Stimulated activated CD8-positive, alpha-beta memory T cell treated with anti-CD3 and anti-CD28 coated beads, Interleukin-7, amount 100 ng/mL, for 1 hour (primary cell): ENCODE measurements at places on chromosomes 7 and 10.

DNA sequence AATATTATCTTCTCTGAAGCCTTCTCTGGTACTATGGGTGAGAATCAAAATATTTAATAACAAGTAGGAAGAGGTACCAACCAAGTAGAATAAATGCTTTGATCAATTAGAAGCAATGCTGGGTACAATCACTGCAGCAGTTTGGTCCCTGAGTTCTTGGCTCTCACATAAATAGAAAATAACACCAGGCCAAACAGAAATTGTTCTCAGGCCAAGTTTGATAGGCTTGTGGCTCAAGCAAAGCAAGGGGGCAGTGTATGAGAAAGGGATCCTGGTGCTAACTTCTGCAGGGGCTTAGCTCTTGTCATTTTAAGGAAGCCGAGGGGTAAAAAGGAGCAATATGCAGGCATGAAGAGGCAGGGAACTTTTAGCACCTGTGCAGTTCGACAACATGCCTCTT is 146.8 kb upstream of the TMEM229A start:
- no peak for DNase-seq

GRCh38 chr7:158296798-158297104 is 290.9 kb downstream of the PTPRN2 start:
- no peak for DNase-seq

GRCh38 chr7:143252006-143252405 is 11.2 kb upstream of the GSTK1 start:
- DNase-seq: no peak

DNA sequence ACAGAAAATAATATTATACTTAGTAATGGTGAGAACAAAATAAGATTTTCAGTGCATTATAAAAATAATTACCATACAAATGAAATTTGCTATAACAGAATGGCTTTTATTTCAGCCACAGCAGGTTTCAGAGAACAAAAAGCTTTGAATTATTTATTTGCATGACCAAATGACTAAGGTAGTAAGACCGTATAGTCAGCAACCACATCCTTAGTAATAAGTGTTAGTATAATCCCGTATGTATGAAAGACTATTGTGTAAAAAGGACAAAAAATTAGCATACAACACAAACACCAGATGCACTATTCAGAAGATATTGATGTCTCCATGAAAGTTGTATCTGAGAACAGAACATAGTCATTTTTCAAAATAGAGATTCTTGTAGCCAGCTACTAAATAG is 12.2 kb downstream of the PDZD8 start:
- no peak for DNase-seq

DNA sequence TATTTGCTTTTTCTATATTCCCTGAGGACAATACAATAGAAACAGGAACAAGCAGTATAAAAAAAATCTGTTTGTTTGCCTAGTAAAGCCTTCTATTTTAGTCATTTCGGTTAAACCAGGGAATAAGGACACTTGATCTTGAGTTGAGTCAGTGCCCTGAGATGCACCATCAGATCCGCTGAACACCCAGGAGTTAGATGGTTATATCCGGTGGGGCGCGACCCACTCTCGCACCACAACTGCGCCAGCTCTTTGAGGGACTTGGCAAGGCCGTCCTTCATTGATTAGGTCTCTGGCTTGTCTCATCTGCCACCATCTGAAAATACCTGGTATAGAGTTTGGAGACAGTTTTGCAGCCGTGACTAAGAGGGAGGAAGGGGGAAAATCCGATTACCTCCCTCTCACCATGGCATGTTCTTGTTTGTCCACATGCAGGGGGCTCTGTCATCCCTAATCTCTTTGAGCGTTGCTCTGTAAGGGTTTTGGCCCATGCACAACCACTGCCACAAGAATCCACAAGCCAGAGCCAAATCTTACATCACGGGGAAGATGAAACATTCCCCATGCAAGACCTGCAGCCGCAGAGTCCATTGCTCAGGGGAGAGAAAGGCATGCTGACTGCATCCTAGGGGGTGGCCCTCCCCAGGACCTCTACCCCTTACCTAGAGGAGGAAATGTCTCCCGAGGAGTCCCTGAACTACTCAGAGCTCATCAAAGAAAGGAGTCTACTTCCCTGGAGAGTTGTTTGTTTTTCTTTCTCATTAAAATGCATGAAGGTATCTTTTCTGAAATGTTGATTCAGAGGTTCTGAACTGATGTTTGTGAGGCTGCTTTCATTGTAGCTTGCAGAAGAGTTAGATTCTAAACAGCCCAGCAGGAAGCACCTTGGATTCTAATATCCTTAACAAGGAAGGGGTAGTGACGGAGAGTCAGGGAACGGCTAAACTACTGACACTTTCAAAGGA is 101.6 kb upstream of the FAM171A1 start:
- DNase-seq: no peak

DNA sequence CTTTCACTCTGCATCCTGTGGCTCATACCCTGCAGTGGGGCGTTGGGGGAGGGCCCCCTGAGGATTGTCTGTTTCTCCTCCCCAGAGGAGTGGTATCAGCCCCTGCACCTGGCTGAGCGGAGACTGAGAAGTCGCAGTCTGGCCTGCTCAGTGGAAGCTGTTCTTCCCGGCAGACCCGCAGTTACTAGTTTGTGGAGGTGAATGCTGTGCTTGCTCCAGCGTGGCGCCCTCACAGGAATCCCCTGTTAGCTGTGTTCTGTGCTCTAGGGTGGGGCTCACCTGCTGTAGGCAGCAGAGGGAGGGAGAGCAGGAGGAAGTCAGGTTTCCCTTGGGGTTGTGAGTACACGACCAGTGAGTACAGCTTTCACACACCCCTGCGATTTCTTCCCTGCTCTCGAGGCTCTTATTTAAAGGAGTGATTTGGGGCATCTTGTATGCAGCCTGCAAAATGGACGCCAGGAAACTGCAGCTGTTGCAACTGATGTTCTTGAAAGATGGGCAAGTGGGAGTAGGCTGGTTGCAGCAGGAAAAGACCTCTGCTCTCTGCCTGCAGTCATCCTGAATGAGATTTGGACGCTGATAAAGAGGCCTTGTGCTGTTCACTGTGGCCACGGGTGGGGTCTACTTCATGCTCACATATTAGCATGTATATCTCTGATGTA is 66.4 kb downstream of the HK1 start:
- DNase-seq: no peak

- no peak for DNase-seq
Observed at GRCh38 chr7:155395176-155395797, 62.6 kb upstream of the EN2 start.

GRCh38 chr7:89001306-89001705 is 205.8 kb upstream of the TEX47 start:
- DNase-seq: no peak

- no peak for DNase-seq
Observed at GRCh38 chr7:132614428-132615318, 38.4 kb upstream of the PLXNA4 start.

DNA sequence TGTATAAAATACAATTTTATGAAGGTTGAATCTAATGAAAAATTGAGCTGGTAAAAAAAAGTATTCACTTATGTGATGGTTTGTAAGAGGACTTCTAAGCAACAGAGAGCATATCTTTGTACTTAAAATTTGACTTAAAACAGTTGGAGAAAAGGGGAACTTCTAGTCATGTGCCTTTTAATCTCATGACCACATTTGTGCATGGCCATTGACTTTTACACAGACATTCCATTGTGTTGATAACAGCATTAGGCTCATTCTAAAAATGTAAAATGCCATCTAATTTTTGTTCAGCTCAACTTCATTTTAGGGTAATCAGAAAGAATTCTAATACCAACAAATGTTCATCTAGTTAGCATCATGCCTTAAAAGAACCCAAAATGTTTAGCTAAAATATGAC is 119.9 kb downstream of the HPSE2 start:
- DNase-seq: no peak

GRCh38 chr7:960269-960871 is 5.9 kb upstream of the ADAP1 start:
- DNase-seq: no peak

DNA sequence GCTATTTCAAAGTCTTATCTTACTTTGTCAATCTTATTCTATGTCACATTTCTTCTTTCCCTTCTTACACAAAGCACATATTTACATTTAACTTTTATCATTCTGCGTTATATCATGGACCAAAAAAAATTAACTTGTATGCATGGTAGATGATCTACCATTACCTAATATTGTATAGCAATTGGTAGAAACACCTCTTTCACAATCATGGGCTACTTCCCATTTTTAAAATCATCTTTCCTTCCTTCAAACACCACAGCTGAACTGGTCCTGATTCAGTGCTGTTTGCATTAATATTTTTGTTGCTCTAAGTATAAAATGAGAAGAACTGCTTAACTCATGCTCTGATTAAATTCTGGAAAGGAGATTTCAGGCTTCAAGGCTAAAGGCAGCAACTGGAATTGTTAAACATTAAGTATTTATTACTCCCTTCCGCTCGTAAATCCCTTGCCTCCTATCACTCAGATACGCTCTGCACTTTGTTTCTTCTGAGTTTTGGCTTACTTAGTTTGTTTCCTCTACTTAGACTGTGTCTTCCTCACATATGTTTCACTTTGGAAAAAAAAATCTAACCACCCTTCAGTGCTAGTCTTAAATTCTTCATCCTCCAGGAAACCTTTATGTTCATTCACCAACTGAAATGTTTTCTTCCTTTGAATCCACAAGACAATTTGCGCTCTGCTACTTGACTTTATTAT is 901.4 kb downstream of the PCDH15 start:
- no peak for DNase-seq

GRCh38 chr10:133224756-133225372 is 5.2 kb upstream of the UTF1 start:
- DNase-seq: no peak

DNA sequence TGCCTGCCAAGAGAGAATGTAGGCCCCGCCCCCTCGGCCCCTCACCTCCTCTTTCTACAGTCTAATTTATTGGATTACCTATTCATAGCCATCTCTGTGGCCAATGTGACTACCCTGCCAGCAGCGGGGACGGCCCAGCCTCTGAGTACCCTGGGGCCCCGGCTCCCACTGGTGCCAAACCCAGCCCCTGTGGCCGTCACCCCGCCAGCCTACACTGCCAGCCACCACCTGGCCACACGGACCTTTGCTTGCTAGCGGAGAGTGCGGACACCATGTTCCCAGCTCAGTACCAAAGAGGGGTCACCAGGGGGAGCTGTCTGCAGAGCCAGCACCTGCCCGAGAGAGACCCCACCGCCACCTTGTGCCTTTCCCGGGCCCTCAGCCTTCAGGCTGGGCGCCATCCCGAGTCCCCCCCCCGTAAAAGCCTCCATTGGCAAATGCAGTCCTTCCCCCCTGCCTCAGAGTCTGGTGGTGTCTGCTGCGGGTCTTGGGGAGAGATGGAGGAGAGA is 511.1 kb downstream of the ZNF37A start:
- no peak for DNase-seq

- no peak for DNase-seq
Observed at GRCh38 chr10:89279421-89279869, 22.4 kb upstream of the IFIT2 start.

GRCh38 chr7:141076377-141076776 is 2.5 kb downstream of the TMEM178B start:
- DNase-seq: no peak

DNA sequence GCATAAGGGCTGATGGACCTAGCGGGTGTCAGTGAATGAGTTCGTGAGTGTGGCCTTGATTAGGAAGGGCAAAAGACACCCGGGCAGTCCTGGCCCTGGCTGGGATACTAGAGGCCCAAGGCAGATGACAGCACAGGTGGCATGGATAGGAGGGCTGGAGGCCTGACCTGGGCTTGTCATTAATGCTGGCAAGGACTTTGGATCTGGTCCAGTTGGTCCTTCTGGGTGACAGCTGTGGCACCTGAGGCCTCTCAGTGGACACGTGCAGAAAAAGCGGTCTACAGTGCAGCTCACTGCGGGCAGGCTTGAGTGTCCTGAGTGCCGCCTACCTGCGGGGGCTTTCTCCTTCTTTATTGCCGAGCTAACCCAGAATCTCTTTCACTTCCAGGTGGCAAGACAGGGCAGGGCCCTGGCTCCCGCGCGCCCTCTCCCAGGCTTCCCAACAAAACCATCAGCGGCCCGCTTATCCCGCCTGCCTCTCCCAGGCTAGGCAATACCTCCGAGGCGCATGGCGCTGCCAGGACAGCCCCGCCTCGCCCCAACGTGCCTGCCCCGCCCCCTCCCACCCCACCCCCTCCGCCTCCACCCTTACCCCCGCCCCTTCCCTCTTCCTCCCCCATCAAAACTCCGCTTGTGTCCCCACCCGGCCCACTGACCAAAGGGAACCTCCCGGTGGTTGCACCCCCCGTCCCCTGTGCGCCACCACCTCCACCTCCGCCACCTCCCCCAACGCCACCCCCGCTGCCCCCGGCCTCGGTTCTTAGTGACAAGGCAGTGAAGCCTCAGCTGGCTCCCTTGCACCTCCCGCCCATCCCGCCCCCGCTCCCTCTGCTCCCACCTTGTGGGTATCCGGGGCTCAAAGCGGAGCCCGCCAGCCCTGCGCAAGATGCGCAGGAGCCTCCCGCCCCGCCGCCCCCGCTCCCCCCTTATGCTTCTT is 77.4 kb downstream of the WIPF3 start:
- no peak for DNase-seq

DNA sequence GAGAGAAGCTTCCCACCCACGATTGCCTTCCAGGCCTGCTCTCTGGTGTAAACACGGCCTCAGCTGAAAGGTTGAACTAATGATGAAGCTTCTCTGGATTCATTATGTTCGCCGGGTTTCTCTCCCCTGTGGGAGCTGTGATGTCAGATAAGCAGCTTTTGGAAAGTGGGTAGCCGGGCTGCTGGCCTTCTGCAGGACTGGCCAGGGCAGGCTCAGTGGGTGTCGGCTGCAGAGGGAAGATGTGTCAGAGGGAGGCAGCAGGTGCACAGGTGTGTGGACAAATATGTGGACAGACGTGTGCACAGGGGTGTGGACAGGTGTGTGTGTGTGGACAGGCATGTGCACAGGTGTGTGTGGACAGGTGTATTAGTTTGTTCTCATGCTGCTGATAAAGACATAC is 28.5 kb upstream of the PSMG3 start:
- DNase-seq: no peak

- no peak for DNase-seq
Observed at GRCh38 chr7:148535217-148535616, 55.3 kb upstream of the C7orf33 start.

GRCh38 chr10:103703941-103704919 is 151.1 kb downstream of the SH3PXD2A start:
- no peak for DNase-seq

DNA sequence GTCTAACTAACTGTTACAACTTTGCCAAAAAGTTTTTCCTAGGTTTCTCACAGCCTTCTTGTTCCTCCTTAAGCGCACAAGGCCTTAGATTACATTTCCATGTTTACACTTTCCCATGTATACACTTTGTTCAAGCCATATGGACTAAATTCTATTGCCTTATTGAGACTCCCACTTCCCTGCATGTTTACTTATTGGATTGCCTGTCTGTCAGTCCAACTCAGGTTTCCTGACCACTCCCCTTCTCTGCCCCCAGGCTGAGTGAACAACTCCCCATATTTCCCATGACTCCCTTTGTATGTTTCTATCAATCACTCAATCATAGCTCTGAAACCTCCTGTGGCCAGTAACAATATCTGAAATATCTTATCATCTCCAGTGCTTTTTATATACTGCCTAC is 43.0 kb downstream of the SLC25A40 start:
- no peak for DNase-seq

GRCh38 chr7:30879139-30880124 is 32.2 kb upstream of the AQP1 start:
- no peak for DNase-seq

GRCh38 chr7:157683747-157684156 is 346.9 kb downstream of the DNAJB6 start:
- no peak for DNase-seq

GRCh38 chr10:94333051-94333450 is 29.7 kb downstream of the NOC3L start:
- DNase-seq: no peak

- no peak for DNase-seq
Observed at GRCh38 chr10:293636-294035, 158.4 kb downstream of the ZMYND11 start.

GRCh38 chr10:98445200-98445812 is 1.4 kb downstream of the HPS1 start:
- no peak for DNase-seq
